ENCODE measurements at places on chromosomes 1 and 21.

GRCh38 chr1:26779098-26779668, 8.6 kb upstream of the PIGV start:
- no peak for DNase-seq

DNA sequence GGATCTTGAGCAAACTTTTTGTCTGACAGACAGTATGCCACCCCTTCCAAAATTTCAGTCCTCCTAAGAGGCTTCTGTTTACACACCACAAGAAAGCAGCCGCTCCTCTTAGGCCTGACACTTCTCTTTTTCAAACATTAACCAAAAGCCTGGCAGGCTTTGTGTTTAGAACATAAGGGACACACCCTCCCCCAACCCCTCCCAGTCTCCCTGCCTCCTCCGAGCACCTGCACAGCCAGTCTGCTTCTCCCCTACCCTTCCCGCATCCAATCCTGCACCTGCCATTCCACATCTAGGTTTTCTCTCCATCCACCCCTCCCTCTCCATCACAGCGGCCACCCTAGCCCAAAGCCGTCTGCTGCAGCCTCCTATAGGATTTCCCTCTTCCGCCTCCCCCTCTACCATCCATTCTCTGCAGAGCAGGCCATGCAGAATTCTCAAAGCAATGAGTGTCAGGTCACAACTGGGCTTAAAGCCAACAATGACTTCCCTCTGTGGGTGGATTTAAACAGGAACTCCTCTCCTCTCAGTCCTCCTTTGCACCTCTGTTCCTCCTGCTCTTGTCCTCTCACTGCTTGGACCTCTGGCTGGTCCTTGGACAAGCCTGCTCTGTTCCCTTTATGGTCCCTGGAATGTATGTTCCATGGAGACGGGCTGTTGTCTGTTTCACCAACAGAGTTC, 478.2 kb downstream of the NPHP4 start:
- DNase-seq: no peak

- peak; percentile 2 for DNase-seq
These were observed 5.5 kb upstream of the ILDR2 start for GRCh38 chr1:166980818-166981217.

DNA sequence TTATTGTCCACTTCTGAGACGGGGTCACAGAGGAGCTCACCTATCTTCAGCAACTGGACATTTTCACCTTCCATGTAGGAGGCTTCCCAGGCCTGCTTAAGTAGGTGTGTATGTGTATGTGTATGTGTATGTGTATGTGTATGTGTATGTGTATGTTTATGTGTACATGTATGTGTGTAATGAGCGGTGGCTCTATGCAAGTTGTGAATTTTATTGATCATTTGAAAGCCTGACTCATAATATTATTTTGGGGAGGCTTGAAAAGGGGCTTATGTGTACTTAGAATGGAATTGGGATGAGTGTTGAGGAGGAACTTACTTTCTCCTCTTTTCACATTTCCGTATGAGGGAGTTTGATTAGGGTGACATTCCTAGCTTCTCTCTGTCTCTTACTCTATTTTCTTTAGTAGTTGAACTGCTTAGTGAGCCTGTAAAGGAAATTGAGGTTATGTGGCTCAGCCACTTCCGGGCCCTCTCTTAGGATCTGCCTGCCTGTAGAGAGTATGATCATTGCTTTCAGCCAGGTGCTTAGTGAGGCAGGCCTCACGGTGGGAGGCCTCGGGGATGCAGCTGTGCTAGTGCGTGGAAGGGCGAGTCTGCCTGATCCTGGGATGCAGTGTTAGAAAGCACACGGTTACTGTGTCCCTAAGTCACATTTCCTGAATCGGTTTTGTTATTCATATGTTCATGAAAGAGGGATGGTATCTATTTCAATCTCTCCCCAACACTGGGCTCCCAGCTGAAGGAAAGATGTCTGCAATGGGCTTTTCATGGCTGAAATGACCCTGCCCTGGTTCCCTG, 61.0 kb downstream of the IER5 start:
- DNase-seq: no peak

- no peak for DNase-seq
These were observed 276.0 kb downstream of the MRPL39 start for GRCh38 chr21:25331286-25331685.

- DNase-seq: no peak
These were observed 561.8 kb downstream of the KIF26B start for GRCh38 chr1:245716561-245716960.

- no peak for DNase-seq
These were observed 97.4 kb upstream of the GFI1 start for GRCh38 chr1:92583821-92584760.

- DNase-seq: no peak
These were observed 28.6 kb downstream of the PLPPR4 start for GRCh38 chr1:99292886-99293285.

- no peak for DNase-seq
These were observed 977 bp downstream of the TRAF3IP3 start for GRCh38 chr1:209756615-209757445.

- DNase-seq: no peak
These were observed 4.6 kb upstream of the SLC6A9 start for GRCh38 chr1:44035726-44036408.

- DNase-seq: peak; percentile 11
These were observed 17.3 kb upstream of the ERICH3 start for GRCh38 chr1:74690909-74691308.

GRCh38 chr1:39695016-39695415, 3.8 kb upstream of the HPCAL4 start:
- no peak for DNase-seq

- DNase-seq: no peak
These were observed 111.9 kb downstream of the NRIP1 start for GRCh38 chr21:14952916-14953315.

- DNase-seq: no peak
These were observed 5.8 kb upstream of the RAP1GAP start for GRCh38 chr1:21674957-21675356.

DNA sequence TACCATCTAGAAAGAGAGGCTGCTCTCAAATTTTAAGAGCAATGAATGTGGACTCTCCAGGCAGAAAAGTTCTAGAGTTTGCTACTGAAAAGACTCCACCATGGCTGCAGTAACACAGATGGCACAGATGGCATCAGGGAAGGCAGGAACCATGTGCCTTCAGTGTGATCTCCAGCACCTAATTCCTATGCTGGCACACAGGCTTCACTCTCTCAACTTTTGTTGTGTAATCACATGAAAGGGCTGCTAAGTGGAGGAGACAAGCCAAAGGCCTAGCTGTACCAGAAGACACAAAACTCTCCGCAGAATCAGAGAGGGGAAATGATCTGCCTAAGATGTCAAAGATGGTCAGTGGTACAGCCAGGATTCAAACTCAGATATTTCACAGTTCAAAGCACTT, 31.1 kb downstream of the ERI3 start:
- no peak for DNase-seq

- no peak for DNase-seq
These were observed 11.4 kb downstream of the SMYD2 start for GRCh38 chr1:214292322-214292721.

- no peak for DNase-seq
These were observed 19.8 kb downstream of the CD34 start for GRCh38 chr1:207891148-207891547.

- DNase-seq: no peak
These were observed 275.9 kb downstream of the LRRC40 start for GRCh38 chr1:69929308-69930057.

DNA sequence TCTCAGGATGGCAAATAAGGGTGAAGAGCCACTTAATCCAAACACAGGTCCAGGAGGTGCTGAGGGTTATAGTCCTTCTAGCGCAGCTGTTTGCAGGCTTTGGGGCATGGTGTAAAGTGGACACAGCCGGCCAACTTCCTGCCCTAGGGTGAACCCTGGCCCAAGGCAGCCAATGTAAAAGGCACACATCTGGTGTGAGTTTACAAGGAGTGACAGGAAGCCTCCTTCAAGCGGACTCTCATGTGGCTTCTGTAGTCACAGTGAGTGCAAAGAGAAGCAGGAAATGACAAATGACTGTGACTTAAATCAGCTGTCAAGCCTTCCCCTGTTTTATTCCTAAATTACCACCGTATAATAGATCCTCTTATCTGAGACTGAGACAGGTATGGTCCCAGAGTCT, 213.0 kb downstream of the CRB1 start:
- DNase-seq: no peak

- no peak for DNase-seq
These were observed 108.4 kb downstream of the NEK7 start for GRCh38 chr1:198265073-198265661.

DNA sequence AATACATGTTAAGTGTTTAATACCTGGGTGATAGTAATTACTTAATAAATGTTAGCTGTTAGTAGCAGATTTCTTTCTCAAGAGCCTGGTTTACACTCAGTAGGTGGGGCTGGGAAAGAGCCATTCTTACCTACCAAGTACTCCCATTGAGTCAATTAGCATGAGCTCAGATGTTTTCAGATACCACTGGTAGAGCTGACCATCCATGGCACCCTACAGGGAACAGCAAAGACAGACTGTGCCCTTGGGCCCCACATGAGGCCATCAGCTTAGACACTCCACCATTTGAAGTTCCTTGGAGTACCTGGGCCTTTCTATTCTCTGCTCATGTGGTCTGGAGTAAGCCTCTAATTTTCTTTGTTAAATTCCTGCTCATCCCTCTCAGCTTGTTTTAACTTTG, 179.3 kb downstream of the CACNA1E start:
- no peak for DNase-seq

DNA sequence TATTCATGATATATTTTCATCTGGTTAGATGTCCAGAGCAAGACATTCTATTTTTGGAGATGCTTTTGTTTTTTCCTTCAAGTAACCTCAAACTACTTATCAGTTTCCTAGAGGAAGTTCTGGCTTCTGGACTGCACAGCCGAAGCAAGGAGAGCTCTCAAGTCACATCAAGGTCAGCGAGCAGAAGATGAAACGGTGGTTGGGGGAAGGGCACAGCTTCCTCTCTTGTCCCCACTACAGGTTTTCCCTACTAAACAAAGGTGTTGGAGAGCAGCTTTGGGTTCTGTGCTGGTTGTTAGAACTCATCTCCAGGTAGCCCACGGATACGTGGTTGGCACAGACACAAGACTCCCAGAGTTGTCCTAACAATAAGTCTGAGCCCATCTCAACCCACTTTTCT, 5.1 kb upstream of the PLEKHO1 start:
- DNase-seq: no peak

GRCh38 chr21:43741423-43742096, 22.6 kb downstream of the PDXK start:
- DNase-seq: no peak
